ENCODE measurements at places on chromosomes 5 and 9.

- no peak for DNase-seq
Measured at GRCh38 chr5:59564895-59565294, 328.6 kb downstream of the PDE4D start.

- no peak for DNase-seq
Measured at GRCh38 chr9:16031971-16032370, 479.1 kb downstream of the CCDC171 start.

DNA sequence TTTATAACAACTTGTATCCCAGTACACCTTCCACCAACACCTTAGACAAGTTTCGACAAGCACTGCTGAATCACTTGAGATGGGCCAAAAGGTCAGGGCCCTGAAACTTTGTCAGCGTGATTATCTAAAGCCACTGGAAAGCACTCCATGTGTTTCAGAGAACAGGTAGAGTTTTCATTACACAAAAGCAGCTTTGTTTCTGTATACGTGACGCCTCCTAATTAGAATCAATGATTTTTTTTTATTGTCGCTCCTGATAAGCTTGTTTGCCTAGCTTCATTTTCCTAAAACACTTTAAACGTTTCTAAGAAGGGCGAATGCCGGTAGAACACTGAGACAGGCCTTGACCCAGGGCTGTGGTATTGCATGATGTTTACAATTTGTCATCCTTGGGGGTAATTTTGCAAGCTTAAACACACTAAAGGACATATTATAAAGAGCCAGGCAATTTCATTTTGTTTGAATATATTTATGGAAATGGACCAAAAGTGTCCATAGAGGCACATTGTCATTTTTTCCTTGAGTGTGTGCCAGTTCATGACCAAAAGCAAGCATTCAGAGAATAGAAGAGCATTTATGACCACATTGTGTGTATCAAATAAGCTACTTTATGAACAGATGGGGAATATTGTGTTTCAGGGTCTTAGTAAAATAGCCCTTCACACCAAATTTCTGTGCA, 193.6 kb downstream of the GLIS3 start:
- no peak for DNase-seq

DNA sequence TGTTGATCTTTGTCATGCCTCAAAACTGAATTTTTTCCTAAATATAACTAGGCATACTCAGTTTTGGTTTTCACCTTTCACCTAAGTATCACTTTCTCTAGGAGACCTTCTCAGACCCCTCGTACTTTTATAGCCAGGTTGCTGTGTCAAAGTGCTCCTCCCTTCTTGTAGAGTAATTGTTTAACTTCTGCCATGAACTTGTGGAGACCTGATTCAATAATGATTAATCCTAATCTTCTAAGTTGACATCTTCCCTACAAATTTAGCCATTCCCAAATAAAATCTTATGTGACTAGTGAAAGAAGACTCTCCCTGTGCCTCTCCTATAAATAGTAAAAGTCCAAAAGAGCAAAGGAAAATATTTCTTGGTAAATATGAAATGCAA, 159.8 kb downstream of the SPATA31D1 start:
- no peak for DNase-seq

DNA sequence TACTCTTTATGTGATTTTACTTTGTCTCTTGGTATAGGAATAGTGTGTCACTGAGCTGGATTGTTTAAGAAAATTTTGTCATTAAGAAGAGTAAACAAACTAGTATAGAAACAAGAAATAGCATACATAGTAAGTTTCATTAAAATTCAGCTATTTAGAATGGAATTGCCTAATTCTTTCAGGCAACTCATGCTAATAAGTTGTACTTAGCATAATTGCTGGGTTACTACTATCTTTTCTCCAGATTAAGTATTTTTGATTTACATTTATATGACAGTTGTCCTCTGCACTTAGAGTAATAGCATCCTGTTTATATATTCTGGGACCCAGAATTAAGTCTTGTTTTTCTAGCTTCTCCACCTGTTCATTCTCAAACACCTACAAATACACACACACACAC, 85.9 kb downstream of the PAM start:
- DNase-seq: no peak

GRCh38 chr9:115289757-115290208, 171.8 kb upstream of the TNC start:
- DNase-seq: no peak

DNA sequence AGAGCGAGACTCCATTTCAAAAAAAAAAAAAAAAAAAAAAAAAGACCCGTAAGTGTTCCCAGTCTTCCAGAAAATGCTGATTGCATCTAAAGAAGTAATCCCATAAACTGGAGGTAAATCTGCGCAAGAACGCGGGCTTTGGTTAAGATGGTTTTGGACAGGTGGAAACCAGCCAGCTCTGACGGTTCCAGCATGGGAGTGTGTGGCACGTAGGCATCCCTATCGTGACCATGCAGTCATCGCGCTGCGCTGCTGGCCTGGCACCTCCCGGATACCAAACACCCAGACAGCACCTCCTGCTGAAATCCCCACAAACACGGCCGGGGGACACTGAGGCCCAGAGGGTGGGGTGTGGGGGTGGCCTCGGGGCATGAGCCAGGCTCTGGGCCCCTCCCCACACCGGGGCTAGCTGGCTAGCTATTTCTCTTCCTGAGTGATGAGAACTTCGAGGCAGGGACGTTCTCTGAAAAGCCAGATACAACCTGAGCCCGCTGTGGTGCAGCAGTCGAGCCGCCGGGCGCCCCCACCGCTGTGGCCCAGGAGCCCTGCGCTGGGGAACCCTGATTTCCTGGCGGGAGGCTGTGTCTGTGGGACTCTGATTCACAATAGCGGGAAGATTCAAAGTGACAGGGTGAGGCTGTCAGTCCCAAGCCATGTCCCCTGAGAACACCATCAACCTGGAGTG, 32.2 kb upstream of the NOTCH1 start:
- DNase-seq: no peak

GRCh38 chr9:36935332-36935731, 98.7 kb downstream of the PAX5 start:
- no peak for DNase-seq

DNA sequence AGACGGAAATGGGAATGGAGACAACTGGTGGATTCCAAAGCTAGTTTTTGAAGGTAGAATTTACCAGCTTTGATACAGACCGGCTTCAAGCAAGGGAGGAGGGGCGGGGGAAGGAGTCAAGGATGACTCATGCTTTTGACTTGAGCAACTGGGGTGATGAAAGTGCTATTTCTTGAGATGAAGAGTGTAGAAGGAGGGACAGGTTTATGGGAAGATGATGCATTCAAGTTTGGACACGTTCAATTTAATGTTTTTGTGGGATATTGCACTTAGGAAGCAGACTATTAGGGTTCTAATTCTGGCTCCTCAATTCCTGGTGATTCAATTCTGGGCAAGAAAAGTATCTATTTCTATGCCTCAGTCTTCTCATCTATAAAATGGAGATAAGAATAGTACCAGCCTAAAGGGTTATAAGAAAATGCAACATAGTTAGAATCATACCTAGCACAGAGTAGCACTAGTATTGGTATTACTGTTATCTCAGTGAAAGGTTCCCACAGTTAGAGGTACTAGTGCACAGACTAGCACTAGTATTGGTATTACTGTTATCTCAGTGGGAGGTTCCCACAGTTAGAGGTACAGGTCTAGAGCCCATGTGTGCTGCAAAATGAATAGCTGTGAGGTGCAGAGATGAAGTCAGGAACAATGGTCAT, 4.6 kb downstream of the NIPAL4 start:
- peak; percentile 52 for DNase-seq

DNA sequence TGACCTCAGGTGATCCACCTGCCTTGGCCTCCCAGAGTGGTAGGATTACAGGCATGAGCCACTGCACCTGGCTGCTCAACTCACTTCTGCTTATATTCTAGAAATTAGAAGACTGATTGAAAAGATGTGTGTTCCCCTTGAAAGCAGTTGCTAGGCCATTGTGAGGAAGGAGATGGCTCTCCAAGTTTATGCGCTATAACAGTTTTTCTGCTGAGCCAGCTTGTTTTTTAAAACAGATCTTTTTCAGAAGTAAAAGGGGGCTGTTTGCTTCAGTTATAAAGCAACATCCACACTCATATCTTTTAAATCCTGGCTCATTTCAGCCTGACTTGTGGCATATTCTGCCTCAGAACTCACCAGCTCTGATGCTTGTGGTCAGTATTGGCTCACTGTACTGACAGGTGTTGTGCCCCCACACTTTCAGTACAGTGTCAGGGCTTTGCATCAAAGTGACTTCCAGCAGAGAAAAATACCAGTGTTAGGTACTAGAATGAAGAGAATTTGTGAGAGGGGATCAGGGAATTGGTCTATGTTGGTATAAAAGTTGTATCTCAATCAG, 49.4 kb downstream of the NUP214 start:
- no peak for DNase-seq

GRCh38 chr9:37309136-37309535, 113.4 kb upstream of the GRHPR start:
- DNase-seq: no peak

DNA sequence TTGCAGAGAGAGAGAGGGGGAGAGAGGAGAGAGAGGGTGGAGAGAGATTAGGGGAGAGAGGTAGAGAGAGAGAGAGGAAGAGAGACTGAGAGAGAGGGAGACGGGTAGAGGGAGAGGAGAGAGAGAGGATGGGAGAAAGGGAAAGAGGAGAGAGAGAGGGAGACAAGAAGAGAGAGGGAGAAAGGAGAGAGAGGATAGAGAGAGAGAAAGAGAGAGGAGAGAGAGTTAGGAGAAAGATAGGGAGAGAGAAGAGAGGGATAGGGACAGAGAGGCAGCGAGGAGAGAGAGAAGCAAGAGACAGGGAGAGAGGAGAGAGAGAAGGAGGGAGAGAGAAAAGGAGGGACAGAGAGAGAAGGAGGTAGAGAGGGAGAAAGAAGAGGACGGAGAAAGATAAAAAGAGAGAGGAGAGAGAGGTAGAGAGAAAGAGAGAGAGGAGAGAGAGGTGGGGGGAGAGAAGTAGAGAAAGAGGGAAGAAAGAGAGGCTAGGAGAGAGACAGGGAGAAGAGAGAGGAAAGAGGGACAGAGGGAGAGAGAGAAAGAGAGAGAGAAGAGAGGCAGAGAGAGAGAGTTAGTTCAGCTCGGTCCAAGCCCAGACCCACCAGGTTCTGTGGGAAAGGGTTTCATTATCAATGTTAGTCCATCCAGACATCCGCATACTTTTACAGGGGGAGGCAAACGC, 399.3 kb downstream of the ZSWIM6 start:
- no peak for DNase-seq

GRCh38 chr5:31767335-31768031, 128.6 kb downstream of the PDZD2 start:
- peak; percentile 32 for DNase-seq

GRCh38 chr9:121634329-121635261, 16.8 kb upstream of the DAB2IP start:
- no peak for DNase-seq

DNA sequence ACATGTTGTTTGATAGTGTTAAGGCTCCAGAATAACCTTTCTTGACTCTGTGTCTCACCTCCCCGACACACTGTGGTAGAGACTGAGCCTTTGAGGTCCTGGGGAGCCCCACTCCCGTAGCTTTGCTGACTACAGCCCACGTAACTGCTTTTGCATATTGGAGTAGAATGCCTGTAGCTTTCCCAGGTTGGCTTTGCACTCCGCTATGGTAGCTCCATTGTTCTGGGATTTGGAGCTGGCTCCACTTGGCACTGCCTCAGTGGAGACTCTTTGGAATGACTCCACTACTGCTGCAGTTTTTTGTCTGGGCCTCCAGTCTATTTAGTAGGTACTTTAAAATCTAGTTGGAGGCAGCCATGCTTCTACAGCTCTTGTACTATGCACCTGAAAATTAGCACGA, 56.2 kb upstream of the ANXA1 start:
- no peak for DNase-seq

GRCh38 chr5:44835693-44836092, 26.9 kb downstream of the MRPS30 start:
- no peak for DNase-seq

All from GM06990 (cell line).